Activated CD4-positive, CD25-positive, alpha-beta regulatory T cell treated with anti-CD3 and anti-CD28 coated beads, Interleukin-2, amount 50 U/mL, for 72 hours (primary cell): ENCODE measurements at places on chromosomes 7 and 10.

DNA sequence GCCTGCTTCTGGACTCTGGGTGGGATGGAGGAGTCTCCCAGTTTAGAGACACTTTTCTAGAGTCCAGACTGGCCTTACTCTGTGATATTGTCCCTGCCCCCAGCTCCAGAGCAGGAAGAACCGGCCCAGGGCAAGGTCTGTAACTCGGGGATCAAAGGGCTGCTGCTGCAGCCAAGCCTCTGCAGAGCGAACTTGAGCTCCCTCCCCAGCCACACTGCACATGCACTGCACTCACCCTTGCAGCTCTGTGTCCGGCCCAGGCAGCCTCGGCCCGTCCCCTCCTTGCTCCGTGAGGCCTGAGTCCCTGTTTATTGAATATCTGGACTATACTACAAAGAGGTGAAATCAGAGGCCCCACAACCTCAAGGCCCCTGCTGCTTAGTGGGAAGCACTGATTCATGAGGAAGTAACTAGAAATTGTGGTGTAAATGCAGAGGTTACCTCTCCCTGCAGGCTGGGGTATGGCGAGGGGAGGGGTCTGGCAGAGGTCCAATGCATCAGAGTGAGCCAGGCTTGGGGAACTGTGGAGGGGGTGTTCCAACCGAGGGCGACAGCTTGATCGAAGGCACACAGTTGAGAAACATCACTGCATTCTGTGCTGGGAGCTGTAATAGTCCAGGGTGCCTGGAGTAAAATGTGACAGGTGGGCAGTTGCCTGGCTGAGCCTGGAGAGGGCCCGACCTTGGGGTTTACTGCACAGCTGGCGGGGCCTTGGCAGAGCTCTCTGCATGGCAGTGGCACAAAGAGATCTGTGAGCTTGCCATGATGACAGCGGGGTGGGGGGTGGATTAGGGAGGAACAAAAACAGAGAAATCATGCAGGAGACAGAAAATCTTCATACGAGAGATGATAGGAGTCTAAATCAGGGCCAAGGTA, 49.1 kb downstream of the AOC1 start:
- DNase-seq = no peak

DNA sequence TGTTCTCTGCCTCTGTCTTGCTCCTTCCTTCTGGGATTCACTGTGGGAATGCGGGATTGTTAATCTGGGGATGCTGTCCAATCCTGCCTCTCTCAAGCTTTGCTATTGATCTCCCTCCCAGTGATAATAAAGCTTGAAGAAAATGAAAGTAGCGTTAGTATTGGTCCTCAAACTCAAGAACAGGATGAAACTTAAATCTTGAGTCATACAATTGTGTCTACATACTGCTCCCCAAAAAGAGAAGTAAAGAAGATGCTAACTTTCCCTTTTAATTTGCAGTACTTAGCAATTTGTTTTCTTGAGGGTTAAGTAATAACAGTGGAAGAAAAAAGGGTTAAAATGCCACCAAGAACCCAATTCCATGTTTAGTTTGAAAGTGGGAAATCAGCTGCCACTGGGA, 13.6 kb downstream of the CFTR start:
- DNase-seq = no peak

DNA sequence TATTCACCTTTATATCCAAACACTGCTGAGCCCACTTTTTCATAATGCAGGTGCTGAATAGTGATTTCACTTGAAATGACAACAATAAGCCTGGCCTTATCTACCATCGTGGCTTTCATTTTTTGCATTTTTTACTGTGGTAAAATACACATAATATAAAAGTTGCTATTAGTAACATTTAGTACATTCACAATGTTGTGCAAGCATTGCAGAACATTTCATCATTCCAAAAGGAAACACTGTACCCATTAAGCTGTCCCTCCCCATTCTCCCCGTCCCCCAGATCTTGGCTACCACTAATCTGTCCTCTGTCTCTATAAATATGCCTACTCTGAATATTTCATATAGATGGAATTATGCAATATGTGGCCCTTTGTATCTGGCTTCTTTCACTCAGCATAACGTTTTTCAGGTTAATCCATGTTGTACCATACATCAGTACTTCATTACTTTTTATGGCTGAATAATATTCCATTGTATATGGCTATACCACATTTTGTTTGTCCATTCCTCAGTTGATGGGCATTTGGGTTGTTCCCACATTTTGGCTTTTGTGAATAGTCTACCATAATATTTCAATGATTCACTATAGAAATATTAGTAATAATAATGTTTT, 68.5 kb upstream of the ARID5B start:
- DNase-seq = no peak

DNA sequence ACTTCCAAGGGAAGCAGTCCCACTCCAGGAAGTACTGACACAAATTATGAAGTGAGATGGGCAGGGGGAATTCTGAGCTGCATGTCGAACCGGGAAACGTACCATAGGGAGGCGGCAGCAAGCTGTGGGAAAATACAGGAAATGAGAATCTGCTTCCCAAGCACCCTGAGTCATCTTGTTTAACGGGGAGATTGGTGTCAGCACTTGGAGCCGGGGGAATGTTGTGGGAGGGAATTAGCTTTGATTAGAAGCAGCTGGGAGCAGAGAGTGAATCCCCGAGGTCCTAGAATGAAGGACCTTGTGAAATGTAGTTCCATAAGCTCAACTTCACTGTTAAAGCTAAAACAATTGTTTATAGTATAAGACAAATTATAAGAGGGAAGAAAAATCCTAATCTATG, 141.4 kb upstream of the PRKCQ start:
- no peak for DNase-seq

DNA sequence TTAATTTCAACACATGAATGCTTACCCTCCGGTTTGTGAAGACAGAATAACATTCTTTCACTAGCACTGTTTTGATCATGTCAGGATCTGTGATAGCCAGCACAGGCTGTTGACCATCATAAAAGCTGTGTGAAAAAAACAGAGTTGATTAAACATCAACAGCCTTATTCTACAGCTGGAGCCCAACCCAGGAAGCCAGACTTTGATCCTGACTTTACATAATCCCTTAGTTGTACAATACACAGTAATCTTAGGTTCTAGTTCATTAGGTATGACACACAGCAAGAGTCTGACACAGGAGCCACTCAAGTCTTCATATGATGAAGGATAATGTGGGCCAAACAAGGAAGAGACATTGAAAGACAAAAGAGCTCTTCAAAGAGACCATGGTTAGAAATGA, 11.4 kb downstream of the CYP3A4 start:
- DNase-seq = no peak

GRCh38 chr10:80496555-80497172, 41.0 kb upstream of the SH2D4B start:
- DNase-seq = no peak

DNA sequence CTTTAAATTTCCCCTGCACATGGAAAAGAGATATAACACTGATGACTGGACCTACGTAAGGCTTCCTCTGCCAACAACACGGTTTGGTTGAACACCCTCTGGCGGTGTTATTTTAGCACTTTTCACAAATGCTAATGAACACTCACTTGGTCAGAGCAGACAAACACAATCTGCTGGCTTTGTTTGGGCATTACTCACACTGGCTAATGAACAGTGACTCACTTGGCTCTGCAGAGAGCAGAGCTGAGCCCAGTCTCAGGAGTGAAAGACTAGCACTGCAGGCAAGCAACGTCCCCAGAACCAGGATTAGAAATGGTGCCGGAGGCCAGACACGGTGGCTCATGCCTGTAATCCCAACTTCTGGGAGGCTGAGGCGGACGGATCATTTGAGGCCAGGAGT, 430.8 kb downstream of the PLXNA4 start:
- no peak for DNase-seq

DNA sequence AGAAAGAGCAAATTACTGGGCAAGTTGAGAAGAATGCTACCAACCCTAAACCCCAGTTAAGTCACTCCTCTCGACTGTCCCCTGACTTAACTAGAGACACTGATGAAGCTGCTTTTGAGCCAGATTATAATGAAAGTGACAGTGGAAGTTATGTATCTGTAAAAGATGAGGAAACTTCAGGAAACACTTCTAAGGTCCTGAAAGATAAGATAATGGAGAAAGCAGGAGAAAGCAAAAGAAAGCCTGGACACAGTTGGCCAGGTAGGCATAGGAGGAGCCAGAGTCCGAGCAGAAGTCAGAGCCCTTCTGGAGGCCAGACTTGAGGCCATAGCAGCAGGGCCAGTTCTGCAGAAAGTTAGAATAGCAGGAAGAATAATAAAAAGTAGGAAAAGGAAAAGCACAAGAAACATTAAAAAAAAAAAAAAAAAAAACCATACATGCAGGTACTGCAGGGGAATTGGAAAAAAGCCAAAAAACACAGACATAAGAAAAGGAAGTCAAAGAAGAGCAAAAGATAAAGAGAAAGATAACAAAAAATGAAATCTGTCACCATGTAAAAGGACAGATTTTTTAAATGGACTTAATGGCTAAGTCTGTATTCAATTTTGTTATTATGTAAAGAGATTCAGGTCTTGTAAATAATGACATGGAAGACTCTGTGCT, 101.0 kb upstream of the KCNMA1 start:
- no peak for DNase-seq

DNA sequence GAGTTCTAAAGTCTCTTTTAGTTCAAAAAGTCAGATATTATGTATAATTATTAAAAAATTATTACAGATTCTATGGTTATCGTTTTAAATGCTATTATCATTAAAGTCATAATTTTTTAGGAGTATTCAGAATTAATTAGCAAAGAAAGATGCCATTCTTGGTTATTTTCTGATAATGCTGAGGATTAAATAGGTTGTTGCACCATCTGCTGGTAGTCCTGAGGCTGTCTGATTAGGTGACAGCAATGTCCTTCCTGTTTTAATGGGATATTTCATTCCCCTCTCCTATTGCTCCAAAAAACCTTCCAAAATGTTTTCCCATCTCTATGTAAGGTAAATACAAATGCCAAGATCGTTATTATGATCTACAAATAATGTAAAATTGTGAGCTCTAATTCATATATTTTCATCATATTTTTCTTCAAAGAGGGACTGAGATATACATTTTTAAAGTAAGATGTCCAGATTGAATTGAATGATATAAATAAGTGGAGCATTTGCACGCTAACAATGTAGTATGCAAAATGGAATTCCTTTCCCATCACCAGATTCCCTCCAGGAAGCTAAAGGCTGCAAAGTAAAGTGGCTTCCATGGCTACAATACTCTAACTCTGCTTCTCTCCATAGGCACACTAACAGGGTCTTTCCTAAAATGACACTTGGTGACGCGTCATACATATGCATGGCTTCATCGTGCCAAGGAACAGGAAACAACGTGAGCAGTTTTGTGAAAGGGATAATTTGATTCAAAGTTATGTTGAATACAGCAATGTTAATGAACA, 58.8 kb upstream of the AKR1E2 start:
- no peak for DNase-seq

DNA sequence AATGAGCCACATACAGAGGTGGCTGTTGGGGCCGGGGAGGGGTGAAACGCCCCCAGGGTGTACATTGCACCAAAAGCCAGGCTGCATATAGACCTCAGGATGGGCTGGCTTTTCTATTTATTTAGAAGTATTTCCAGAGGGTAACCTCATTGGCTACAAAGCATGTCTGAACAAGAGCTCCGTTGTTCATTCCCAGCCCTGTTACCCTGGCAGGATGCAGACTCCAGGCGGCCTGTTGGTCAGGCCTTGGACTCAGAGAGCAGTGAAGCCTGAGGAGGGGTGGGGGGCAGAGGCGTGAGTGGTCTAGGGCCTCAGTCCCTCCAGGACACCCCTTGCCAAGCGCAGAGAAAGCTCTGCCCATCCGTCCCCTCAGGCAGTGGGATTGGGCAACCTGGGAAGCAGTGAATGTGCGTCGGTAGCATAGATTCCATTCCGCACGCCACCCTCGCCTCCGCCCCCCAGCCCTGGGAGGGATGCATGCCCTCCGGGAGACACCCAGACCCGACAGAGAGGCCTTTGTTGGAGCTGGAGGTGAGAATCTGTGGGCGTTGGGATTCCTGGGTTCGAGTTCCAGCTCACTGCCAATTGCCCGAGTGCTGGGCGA, 41.9 kb downstream of the TCF7L2 start:
- DNase-seq = no peak

GRCh38 chr10:52198540-52198939, 115.5 kb upstream of the DKK1 start:
- no peak for DNase-seq

GRCh38 chr10:73589563-73590126, 1.5 kb downstream of the USP54 start:
- no peak for DNase-seq

DNA sequence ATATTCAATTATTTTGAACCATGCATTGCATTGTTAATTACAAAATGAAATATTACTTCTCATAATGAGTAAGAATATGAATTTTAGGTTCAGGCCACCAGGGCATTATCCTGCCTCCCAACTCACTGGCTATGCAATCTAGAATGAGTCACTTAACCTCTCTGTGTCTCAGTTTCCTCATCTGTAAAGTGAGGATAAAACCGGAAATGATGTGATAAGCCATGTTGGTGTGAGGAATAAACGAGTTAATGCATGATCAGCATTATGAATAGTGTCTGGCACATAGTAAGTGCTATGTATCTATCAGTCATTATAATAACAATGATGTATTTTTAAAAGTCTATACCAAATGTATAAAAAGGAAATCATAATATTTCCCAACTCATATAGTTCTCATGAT, 85.5 kb downstream of the SEMA3D start:
- DNase-seq = no peak

DNA sequence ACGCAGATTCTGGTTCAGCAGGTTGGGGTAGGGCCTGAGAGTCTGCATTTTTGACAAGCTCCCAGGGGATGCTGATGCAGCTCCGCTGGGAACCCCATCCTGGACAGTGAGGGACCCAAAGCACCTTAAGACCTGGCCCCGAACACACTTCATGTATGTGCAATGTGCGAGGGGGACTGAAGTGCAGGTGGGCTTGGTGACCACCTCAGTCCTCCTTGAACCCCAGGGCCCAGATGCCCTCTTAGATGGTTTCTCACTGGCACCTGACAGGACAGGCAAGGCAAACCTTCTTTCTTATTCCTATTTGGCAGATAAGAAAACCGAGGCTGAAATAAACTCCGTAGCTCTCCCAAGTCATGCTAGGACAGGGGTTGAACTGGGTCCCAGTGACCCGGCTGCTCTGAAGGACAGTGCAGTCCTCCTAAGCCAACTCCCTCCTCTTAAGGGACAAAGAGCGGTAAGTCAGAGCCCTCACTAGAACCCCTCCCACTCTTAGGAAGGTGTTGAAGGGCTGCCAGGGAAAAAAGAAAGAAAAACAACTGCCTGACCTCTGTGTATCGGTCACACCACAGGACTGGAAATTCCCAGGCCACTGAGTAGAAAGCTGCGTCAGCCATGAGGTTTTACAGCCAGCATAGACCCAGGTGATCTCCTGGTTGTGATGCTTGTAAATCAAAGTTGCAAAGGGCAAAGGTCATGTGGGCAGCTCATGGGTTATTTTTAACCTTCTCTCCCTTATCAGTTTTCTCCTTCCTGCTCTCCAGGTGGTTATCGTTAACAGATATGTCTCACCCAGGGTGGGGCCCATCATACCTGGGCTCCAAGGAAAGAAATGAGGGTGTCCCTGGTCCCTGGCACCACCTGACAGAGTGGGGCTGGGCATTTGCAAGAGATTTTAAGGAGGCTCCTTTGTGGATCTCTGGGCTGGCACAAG, 90.9 kb upstream of the SMNDC1 start:
- DNase-seq = no peak
